H1 (cell line): ENCODE measurements at places on chromosomes 3 and 15. TPM values are rescaled to one million over a fixed set of nuclear protein-coding genes. Genes with fewer than 3 reads are reported as not detected.
A peak's percentile ranks its signal among the peaks of the same experiment; 100 is the strongest.

SERINC4 gene
- total RNA-seq = not detected in 2 replicates

TRH gene
- not detected in 2 replicates for total RNA-seq

CRBN gene
- total RNA-seq = 28.4 and 30.3 TPM in 2 replicates

ROPN1 gene
- total RNA-seq = 0.44 TPM in 1 of 2 replicates, not detected in the other

PXK gene
- 6.2 and 7.1 TPM in 2 replicates for total RNA-seq

GRCh38 chr3:125302932-125303331, 72.2 kb downstream of the ZNF148 start:
- no peaks in the 10 kb centered on the region for H3K27me3 ChIP-seq
- no peaks in the 10 kb centered on the region for H3K36me3 ChIP-seq
- H3K27ac ChIP-seq = no peak overlapping the region
- H3K4me1 ChIP-seq = no peaks in the 10 kb centered on the region
- H3K4me3 ChIP-seq = no peak overlapping the region

DNA sequence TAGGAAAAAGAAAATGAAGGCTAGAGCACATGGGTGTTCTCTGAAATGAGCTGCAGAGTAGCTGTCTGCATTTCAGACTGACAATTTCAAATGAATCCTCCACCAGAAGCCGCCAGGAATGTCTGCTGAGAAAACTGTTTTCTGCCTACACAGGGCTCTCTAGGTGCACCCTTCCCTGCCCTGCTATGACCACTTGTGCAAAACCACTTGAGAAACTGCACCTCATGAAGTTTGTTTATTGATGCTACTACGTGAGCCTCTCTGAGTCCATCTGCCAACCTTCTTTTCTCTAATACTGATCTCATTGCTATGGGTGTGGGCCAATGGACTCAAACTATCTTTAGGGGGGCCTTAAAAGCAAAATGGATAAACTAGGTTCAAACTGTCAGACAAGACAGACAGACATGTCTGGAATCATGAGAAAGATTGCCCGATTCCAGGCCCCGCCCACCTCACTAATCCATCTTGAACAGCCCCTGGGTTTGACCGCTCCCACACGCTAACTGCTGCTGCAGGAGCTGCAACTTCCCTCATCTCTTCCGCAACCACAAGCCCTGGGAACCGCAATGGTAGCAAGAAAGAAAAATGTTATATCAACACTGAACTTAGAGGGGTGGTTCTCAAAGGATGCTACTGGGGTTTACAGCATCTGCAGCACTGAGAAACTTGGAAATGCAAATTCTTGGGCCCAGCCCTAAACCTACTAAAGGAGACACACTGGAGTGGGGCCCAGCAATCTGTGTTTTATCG, 9.0 kb upstream of the CD47 start:
- no peak overlapping the region for H3K4me3 ChIP-seq
- no peaks in the 10 kb centered on the region for H3K27me3 ChIP-seq
- H3K4me1 ChIP-seq = peaks cover 5% of the 10 kb centered on the region; the same call in 1 of the 2 replicates
- DNase-seq = no peak
- no peaks in the 10 kb centered on the region for H3K36me3 ChIP-seq

DNA sequence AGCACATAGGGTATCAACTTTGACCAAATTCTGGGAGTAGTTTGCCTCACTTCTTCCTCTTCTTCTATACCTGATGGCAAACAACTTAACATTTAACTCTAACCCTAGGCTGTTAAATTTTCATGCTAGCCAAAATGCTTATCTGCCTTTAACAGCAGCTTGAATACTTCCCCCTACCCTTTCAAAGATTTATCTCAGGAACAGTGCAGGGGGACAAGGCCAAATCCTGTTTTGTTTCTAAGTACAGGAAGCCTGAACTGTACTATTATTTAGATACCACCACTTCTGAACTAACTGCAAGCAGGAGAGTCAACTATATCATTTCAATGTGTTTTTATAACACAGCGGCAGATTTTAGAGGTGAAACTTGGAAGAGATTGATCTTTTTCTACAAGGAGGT, 104.0 kb upstream of the CNTN6 start:
- DNase-seq = no peak
- no peaks in the 10 kb centered on the region for H3K4me1 ChIP-seq
- no peak overlapping the region for H3K4me3 ChIP-seq
- no peak overlapping the region for H3K27ac ChIP-seq
- H3K27me3 ChIP-seq = no peaks in the 10 kb centered on the region

- peaks cover 13% of the 10 kb centered on the region for H3K4me1 ChIP-seq
- H3K27ac ChIP-seq = no peak overlapping the region
- peaks cover 3% of the 10 kb centered on the region; the same call in 1 of the 2 replicates for H3K36me3 ChIP-seq
- no peaks in the 10 kb centered on the region for H3K27me3 ChIP-seq
- DNase-seq = no peak
- no peak overlapping the region for H3K4me3 ChIP-seq
Observed at GRCh38 chr3:14411166-14411526, 8.7 kb downstream of the SLC6A6 start.

DNA sequence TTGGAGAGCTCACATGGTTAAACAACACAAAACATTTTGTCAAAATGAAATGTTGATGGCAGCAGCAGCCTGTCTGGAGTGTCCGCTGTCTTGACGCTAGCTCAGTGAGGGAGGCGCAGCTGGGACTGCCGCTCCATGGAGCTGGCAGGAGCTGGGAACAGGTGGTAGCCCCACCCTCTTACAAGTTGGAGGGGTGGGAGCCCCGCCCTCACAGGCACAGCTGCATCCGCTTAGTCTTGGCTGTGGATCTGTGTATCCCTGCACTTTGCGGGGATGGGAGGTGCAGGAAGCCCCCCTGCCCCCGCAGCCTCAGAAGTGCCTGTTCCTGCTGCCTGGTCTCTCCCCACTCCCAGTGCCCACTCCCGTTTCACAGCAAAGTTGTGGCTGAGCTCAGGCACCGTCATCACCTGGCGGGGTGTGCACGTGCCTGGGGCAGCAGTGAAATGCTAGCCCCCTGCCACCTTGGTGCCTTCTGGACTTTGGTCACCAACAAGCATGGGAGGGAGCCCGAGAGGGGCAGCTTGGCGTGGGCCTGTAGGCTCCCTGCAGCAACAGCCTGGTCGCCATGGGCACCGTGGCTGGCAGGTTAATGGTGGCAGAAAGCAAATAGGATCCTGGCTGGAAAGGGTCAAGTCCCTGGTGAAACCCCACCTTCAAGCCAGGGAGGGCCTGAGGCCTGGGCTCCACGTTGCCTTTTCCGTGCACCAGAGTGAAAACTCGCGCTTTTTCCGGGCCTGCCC, 53.8 kb upstream of the CADM2 start:
- H3K27me3 ChIP-seq = no peaks in the 10 kb centered on the region
- DNase-seq = peak; percentile 46
- H3K27ac ChIP-seq = no peak overlapping the region
- H3K36me3 ChIP-seq = no peaks in the 10 kb centered on the region
- no peaks in the 10 kb centered on the region; the same call in 1 of the 2 replicates for H3K4me1 ChIP-seq

- DNase-seq = no peak
- no peaks in the 10 kb centered on the region for H3K27me3 ChIP-seq
- H3K4me1 ChIP-seq = 0 out of 2 replicates have a peak, but pooled peaks cover 3% of the 10 kb centered on the region
Observed at GRCh38 chr3:140258222-140258724, 323.3 kb downstream of the CLSTN2 start.

DNA sequence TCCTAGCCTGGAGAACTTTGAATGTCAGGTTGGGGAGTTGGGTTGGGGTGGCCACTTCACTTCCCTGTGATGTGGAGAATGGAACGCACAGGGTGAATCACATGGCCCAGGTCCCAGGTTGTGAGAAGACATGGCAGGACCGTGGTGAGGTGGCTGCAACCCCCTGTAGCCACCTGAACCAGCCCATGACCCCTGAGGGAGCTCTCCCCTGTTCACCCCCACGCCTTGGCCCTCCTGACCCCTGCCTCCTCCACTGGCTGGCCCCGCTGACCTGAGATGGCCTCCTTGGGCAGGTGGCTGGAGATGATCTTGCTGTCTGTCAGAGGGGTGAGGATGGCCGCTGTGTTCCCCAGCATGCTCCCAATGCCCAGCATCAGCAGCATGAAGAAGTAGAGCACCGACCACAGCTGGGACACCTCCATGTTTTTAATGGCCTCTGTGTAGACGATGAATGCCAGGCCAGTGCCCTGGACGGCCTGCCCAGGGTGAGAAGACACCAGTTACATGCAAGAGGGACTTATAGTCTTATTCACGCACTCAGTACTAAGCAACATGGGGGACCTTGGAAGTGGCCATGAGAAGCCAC, 31.0 kb downstream of the SLC6A20 start:
- no peaks in the 10 kb centered on the region for H3K27me3 ChIP-seq
- H3K4me3 ChIP-seq = no peak overlapping the region
- no peak overlapping the region for H3K27ac ChIP-seq
- peak; percentile 17 for DNase-seq
- peaks cover 5% of the 10 kb centered on the region; the same call in 1 of the 2 replicates for H3K4me1 ChIP-seq

GRCh38 chr3:45273681-45274515, 47.8 kb upstream of the TMEM158 start:
- peaks cover 11% of the 10 kb centered on the region for H3K4me1 ChIP-seq
- no peak overlapping the region for H3K4me3 ChIP-seq
- no peak for DNase-seq
- H3K36me3 ChIP-seq = no peaks in the 10 kb centered on the region
- no peaks in the 10 kb centered on the region; the same call in 1 of the 2 replicates for H3K27me3 ChIP-seq
- no peak overlapping the region for H3K27ac ChIP-seq
